ENCODE measurements at places on chromosomes 12 and 14.

GRCh38 chr14:61177279-61178225 lies 103.6 kb downstream of the TMEM30B start:
- peak; percentile 86 for DNase-seq

GRCh38 chr12:11808931-11809330 lies 159.5 kb downstream of the ETV6 start:
- no peak for DNase-seq

GRCh38 chr12:58316926-58317325 lies 375.6 kb downstream of the ATP23 start:
- no peak for DNase-seq

- no peak for DNase-seq
These were observed 5.9 kb downstream of the PSEN1 start for GRCh38 chr14:73142216-73142615.

Data from Karpas-422 (cell line).